ENCODE measurements at places on chromosomes 2 and 18.

- peak; percentile 44 for DNase-seq
These were observed 1.1 kb downstream of the UXS1 start for GRCh38 chr2:106192752-106193689.

DNA sequence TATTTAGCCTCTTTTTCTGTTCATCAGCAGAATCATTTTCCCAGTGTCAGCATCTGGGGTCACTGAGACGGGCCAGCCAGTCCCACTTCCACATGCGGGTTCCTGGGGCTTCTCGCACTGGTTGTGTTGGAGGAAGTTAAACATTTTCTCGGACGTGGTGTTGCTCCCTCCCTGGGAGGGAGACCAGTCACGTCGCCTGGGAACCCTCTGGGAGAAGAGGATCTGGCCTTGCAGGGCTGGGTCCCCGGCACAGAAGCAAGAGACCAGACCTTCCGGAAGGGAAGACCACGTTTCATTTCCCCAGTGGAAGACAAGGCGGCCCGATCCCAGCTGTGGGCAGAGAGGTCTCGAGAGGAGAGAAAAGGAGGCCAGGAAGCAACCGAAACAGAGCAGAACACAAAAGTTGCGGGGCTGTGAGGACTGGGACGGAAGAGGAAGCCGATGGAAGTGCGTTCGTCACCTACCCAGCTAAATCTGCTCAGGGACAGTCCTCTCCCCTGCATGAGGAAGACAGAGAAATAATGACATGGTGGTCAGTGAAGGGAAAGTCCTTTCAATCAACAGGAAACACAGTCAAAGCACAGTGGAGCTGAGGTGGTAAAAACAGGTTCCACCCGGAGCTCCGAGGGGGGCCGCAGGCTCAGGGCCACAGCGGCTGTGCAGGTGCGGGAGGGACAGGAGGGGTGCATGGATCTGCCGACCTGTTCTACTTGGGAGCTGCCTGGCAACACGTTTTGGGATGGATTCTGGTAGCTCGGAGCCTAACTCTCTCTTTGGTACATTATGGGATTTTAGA, 144.4 kb downstream of the MBP start:
- DNase-seq, result no peak

- DNase-seq, result no peak
These were observed 684 bp upstream of the ZCCHC2 start for GRCh38 chr18:62522178-62522503.

GRCh38 chr2:123451542-123451941, 573.5 kb upstream of the CNTNAP5 start:
- no peak for DNase-seq

GRCh38 chr2:25372405-25373268, 30.9 kb upstream of the DNMT3A start:
- no peak for DNase-seq

- DNase-seq, result no peak
These were observed 237.5 kb downstream of the EPHA4 start for GRCh38 chr2:221334481-221335218.

GRCh38 chr2:239522002-239522739, 121.4 kb upstream of the HDAC4 start:
- no peak for DNase-seq

- no peak for DNase-seq
These were observed 30.1 kb downstream of the MROH2A start for GRCh38 chr2:233807966-233808935.

Data from left kidney (tissue), 8 donors.